Ascending aorta (tissue), 2 donors: ENCODE measurements at places on chromosomes 5 and 9.

GRCh38 chr5:69188811-69189161 is 597 bp upstream of the CENPH start:
- peak overlapping the region; percentile 75 for H3K27ac ChIP-seq
- no peaks in the 10 kb centered on the region for H3K4me1 ChIP-seq
- peak overlapping the region; percentile 85 for H3K4me3 ChIP-seq
- no peaks in the 10 kb centered on the region for H3K36me3 ChIP-seq
- H3K27me3 ChIP-seq, result no peaks in the 10 kb centered on the region

DNA sequence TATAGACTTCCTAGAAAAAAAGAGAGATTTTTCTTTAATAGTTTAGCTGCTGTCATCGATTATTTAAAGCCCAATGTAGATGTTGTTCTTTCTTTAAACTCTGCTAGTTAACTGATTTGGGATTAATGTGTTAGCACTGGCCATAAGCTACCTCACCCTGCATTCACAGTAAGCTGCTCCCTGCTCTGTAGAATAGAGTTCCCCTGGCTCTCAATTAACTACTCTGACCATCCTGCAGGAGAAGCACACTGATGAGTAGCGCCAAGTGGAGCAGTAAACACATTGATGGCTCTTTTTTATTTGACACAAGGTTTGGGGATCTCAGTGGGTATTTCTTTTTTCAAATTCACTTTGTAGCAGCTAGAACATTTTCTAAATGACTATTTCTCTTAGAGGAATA is 807.9 kb upstream of the ZNF608 start:
- H3K4me1 ChIP-seq, result peaks cover 9% of the 10 kb centered on the region
- no peak overlapping the region for H3K27ac ChIP-seq
- H3K36me3 ChIP-seq, result no peaks in the 10 kb centered on the region
- H3K4me3 ChIP-seq, result no peak overlapping the region
- no peaks in the 10 kb centered on the region for H3K27me3 ChIP-seq

DNA sequence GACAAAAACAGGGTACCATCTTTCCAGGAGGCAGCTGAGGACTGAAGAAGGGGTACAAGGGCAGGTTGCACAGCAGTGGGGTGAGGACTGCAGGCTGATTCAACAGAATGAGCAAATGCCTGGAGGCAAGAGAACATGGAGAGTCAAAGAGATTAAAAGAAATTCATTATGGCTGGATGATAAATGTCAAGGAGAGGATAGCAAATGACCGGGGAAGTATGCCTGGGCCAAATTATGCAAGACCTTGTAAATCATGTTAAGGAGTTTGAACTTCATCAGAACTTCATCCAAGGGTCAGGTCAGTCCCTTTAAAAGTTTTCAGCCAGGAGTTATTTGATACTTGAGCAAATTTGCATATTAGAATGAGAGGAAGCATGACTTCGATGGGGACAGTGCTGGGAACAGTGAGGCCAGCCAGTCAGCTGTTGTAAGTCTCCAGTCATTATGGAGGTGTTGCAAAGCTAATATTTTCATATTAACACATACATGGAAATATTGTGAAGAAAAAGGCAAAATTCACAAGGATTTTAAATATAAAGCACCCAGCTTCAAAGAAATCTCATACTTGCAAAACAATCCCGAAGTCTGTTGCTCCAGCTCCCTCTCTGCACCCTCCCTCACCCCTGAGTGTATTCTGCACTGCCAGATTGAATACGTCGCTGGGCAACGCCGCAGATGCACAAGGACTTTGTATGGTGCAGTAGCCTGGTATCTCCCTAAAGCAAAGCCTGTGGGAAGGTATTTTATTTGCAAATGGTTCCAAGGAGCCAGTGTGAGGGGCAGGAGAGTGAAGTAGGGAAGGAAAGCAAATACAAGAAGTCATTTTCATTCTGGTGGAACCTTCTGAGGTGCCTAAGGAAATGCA is 509.8 kb upstream of the TLE4 start:
- H3K36me3 ChIP-seq, result no peaks in the 10 kb centered on the region
- H3K27ac ChIP-seq, result no peak overlapping the region
- DNase-seq, result no peak
- H3K4me3 ChIP-seq, result no peak overlapping the region
- H3K4me1 ChIP-seq, result no peaks in the 10 kb centered on the region

DNA sequence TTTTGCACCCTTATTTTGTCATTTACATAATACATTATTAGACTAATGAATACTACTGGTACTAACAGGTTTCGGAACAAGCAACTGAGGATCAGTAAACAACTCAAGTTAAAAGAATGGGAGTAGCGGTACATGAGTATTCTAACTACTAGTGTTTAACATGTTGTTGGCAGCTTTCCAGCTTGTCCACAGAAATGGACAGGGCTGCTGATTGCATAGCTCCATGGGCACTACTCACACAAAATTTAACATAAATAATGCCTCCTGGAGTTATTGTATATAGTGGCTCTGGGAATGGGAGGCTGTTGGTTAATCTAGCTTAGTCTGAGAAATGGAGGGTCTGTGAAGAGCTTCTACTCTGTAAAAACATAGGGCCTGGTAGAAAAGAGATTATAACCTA is 6.7 kb downstream of the NCBP1 start:
- H3K27ac ChIP-seq, result no peak overlapping the region
- H3K4me3 ChIP-seq, result no peak overlapping the region
- H3K27me3 ChIP-seq, result no peaks in the 10 kb centered on the region
- peaks cover 19% of the 10 kb centered on the region for H3K36me3 ChIP-seq

GRCh38 chr5:151700820-151701219 is 14.1 kb upstream of the SPARC start:
- no peaks in the 10 kb centered on the region for H3K36me3 ChIP-seq
- no peak for DNase-seq

DNA sequence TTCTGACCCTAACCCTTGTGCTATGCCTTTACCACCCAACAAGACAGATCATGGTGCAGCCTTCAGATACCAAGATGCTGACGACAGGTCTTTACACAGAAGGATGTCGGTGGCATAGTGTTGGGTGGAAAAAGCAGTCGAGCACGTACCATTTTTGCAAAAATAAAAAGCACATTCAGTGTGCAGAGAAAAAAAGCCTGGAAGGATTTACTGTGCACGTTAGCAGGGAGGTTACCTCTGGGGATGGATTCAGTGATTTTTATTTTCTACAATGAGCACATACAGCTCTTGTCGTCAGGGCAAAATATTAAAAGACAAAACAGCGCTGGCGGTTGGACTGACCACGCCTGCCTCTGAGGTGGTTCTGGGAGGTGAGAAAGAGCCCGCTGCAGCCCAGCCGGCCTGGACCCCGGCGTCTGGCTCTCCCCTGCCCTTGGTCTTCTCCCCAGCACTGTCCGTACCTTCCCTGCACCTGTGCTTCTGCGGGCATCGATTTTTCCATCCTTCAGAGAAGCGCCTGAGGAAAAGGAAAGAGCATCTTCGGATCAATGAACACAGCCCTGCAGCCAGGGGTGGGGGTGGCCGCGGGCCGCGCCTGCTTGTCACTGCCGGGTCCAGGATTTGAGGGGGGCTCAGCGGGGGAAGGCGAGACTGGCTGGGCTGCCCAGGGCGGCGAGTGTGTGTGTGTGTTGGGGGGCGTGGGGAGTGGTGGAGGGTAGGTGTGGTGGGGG is 200.0 kb upstream of the IER5L start:
- H3K36me3 ChIP-seq, result no peaks in the 10 kb centered on the region
- no peak overlapping the region for H3K27ac ChIP-seq
- DNase-seq, result no peak
- peaks cover 9% of the 10 kb centered on the region for H3K4me1 ChIP-seq
- H3K27me3 ChIP-seq, result no peaks in the 10 kb centered on the region

- H3K27ac ChIP-seq, result no peak overlapping the region
- H3K4me1 ChIP-seq, result no peaks in the 10 kb centered on the region
- no peak overlapping the region for H3K4me3 ChIP-seq
- H3K36me3 ChIP-seq, result peaks cover 2% of the 10 kb centered on the region
- no peak for DNase-seq
Measured at GRCh38 chr5:50822761-50823160, 156.3 kb downstream of the PARP8 start.

GRCh38 chr5:33372721-33373472 is 67.9 kb upstream of the TARS1 start:
- H3K36me3 ChIP-seq, result no peaks in the 10 kb centered on the region
- H3K4me3 ChIP-seq, result no peak overlapping the region
- H3K27ac ChIP-seq, result no peak overlapping the region
- H3K27me3 ChIP-seq, result no peaks in the 10 kb centered on the region

- no peaks in the 10 kb centered on the region for H3K36me3 ChIP-seq
- no peak for DNase-seq
- H3K27me3 ChIP-seq, result no peaks in the 10 kb centered on the region
- H3K4me3 ChIP-seq, result no peak overlapping the region
- H3K4me1 ChIP-seq, result no peaks in the 10 kb centered on the region
- H3K27ac ChIP-seq, result no peak overlapping the region
Measured at GRCh38 chr5:112616812-112617547, 120.7 kb upstream of the APC start.

GRCh38 chr9:445033-445432 is 230.4 kb downstream of the DOCK8 start:
- H3K4me1 ChIP-seq, result no peaks in the 10 kb centered on the region
- no peaks in the 10 kb centered on the region for H3K36me3 ChIP-seq
- no peak overlapping the region for H3K4me3 ChIP-seq
- no peak overlapping the region for H3K27ac ChIP-seq
- DNase-seq, result no peak

GRCh38 chr9:76654051-76654461 is 110.2 kb upstream of the PCA3 start:
- H3K27me3 ChIP-seq, result no peaks in the 10 kb centered on the region
- peak overlapping the region; percentile 74 for H3K27ac ChIP-seq
- DNase-seq, result no peak
- no peaks in the 10 kb centered on the region for H3K4me1 ChIP-seq
- H3K36me3 ChIP-seq, result no peaks in the 10 kb centered on the region

- no peaks in the 10 kb centered on the region for H3K4me1 ChIP-seq
- H3K27me3 ChIP-seq, result no peaks in the 10 kb centered on the region
Measured at GRCh38 chr5:171093598-171093997, 215.4 kb upstream of the TLX3 start.

DNA sequence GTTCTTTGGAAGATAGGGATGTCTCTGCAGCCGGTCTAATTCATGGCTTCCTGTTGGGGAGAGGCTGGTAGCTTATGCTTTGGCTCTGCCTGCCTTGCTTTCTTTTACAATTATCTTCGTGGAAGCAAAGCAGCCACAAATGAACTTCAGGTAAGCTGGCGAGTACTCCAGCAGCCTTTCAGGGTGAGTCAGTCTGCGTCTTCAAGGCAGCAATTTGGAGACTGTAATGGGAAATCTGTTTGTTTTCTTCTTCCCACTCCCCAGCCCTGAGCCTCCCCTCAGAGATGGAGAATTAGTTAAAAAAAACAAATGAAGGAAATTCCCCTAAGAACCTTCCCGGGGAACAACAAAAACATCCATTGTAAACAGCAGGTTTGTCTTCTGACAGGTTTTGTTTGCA is 100.1 kb downstream of the PSAT1 start:
- H3K27me3 ChIP-seq, result no peaks in the 10 kb centered on the region
- H3K36me3 ChIP-seq, result no peaks in the 10 kb centered on the region
- no peak for DNase-seq
- H3K4me3 ChIP-seq, result no peak overlapping the region

DNA sequence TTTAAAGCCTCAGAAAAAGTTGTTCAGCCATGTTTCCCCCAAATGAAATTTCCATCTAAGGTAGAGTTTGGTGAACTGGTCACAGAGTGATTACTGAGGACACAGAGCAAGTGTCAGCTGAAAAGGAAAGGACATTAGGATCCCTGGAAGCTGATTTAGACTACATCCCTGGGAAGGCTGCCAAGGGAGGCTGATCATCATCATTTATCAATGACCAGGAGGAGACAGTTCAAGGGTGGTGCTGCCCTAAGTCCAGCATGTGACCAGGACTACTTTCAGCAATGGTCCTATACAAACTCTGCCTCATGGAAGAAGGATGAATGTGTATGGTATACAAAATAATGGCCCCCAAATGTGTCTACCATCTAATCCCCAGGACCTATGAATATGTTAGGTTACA is 120.6 kb downstream of the PIK3R1 start:
- no peak overlapping the region for H3K27ac ChIP-seq
- no peaks in the 10 kb centered on the region for H3K27me3 ChIP-seq
- no peaks in the 10 kb centered on the region for H3K4me1 ChIP-seq

DNA sequence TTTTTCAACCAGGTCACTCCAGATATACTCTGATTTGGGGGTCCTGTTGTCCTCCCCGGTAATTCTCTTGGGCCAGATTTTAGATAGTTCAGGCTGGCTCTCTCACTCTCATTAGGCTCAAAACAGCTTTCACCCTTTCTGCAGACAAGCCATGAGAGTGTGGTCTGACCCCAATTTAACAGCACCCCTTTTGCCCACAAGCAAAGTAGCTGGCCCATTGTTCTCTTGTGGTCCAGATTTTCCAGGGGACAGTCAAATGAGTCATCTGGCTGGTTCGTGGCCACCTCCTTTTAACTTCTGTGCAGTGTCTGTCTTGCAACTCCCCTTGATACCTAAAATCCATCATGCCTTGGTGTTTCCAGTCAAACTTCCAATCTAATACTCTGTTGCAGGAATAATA is 16.5 kb downstream of the BHMT2 start:
- DNase-seq, result no peak
- no peak overlapping the region for H3K4me3 ChIP-seq
- no peak overlapping the region for H3K27ac ChIP-seq
- H3K4me1 ChIP-seq, result no peaks in the 10 kb centered on the region

DNA sequence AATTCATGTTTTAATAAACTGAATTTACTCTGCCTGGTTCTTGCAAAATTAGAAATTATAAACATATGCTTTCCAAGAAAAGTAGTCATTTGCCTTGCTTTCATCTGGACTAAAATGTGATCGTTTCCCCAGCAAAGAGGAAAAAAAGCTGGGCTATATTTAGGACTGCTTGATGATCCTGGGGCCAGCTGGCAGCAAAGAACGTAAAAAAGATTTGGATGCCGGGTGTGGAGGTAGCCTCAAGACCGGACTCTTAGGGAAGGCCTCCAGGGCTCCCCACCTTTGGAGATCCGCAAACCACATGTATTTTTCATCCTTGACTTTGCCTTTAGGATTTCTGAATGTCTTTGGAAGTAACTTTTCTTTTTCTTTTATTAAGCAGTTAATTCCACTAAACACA is 156.1 kb upstream of the SEMA6A start:
- no peak overlapping the region for H3K27ac ChIP-seq
- no peak for DNase-seq
- H3K4me1 ChIP-seq, result no peaks in the 10 kb centered on the region
- H3K27me3 ChIP-seq, result no peaks in the 10 kb centered on the region
- no peak overlapping the region for H3K4me3 ChIP-seq

- no peak overlapping the region for H3K4me3 ChIP-seq
- H3K27ac ChIP-seq, result no peak overlapping the region
- no peak for DNase-seq
Measured at GRCh38 chr5:51691538-51692079, 308.4 kb downstream of the ISL1 start.

GRCh38 chr5:9927106-9927505 is 297.0 kb upstream of the TAS2R1 start:
- no peaks in the 10 kb centered on the region for H3K27me3 ChIP-seq
- H3K36me3 ChIP-seq, result no peaks in the 10 kb centered on the region

GRCh38 chr5:87627363-87627762 is 214.6 kb upstream of the CCNH start:
- no peak overlapping the region for H3K27ac ChIP-seq
- no peaks in the 10 kb centered on the region for H3K36me3 ChIP-seq
- H3K4me3 ChIP-seq, result no peak overlapping the region
- no peaks in the 10 kb centered on the region for H3K4me1 ChIP-seq
